ENCODE measurements at places on chromosomes 6 and 20.
A peak's percentile ranks its signal among the peaks of the same experiment; 100 is the strongest.

- DNase-seq, result no peak
Observed at GRCh38 chr6:41648921-41649320, 10.7 kb downstream of the MDFI start.

- DNase-seq, result no peak
Observed at GRCh38 chr6:142927904-142928303, 17.1 kb downstream of the HIVEP2 start.

GRCh38 chr20:7523288-7523687 is 417.0 kb downstream of the HAO1 start:
- DNase-seq, result no peak

GRCh38 chr6:43297644-43298564 is at the start of gene SLC22A7:
Gene SLC22A7 (plus strand): TSS chr6:43298260. CDS start chr6:43298359, 99 bp downstream.
- DNase-seq, result no peak

DNA sequence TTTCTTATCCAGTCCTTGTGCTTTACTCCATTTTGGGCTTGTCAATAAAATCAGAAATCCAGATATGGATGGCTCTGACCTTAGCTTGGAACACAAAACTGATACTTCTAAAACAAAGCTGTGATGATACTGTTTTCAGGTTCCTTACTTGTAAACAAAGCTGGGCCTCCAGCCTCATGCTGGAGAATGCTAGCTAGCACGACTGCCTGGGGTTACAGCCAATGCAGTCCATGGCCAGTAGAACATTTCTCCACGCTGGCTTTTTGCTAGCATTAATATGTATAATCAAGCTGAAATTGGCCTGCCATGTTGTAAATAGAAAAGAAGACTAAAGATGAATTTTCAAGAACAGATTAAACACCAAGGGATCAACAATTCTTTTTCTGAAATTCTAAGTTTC is 63.9 kb downstream of the MTHFD1L start:
- no peak for DNase-seq

DNA sequence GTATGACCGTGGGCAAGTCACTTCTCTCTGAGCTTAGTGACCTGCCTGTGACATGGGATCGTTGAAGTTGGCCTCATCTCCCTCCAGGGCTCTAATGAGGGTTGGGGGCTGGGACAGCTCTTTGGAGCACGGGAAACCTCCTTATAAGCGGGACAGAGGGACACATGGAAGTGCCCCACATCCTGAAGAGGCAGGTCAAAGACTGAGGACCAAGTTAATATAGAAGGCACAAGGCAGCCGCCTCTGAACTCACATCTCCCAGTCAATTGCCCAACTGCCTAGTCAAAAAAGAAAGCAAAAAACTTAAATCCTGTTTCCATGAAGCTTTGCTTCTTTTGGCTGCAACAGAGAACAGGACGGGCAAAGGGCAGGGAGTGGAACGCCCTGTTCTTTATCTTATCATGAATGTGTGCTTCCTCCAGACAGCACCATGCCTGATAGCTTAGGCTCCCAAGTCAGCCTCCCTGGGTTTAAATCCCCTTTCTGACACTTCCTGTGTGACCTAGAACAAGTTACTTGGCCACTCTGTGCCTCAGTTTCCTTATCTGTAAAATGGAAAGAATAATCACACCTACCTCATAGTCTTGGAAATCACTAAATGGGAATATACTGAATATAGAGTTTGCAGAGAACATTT is 27.1 kb downstream of the LBP start:
- DNase-seq, result no peak

DNA sequence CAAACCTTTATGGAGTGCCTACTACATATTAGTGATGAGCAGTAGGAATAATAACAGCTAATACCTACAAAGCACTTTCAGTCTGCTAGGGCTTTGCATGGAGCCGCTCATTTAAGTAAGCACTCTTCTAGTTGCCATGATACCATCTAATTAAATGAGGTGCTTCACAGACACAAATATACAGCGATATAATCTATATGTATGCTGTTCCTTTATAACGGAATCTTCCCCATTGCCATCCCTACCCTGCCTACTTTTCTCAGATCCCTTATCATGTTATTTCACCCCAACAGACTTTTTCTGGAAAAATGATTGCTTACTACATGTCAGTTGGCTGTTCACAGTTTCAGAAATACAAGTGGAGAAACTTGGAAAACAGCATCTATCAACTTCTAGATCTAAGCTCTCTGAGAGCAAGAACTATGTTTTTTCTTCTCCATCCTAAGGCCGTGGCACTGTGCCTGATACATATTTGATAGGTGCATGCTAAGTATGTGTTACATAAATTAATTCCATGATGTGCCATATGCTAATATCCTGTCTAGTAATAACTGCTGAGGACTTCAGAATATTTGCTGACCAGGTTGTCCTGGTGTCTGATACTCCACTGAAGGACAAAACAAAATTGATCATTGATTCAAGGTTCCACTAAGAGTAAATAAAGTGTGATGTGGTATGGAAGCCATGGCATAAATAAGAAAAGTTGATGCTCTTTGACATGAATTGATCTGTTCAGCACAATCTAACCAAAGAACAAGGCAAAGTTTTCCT is 124.6 kb downstream of the GMPR start:
- no peak for DNase-seq

DNA sequence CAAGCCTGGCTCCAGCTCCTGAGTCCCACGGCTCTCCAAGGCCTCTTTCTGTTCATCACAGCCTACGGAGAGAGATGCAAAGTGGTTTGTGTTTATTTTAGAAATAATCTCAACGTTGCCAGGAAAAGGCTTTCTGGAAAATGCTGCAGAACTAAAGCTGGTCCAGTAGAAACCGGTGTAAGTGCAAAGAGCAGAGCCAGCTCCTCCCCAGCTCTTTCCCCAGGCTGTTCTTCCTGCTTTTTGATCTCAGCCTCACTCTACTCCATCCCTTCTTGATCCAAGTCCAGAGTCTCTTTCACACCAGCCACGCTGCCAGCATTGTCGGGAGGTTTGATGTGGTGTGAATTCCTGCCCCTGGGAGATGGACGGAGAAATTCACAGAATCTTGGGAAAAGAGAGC is 69.8 kb downstream of the TMEM170B start:
- no peak for DNase-seq

GRCh38 chr6:149082320-149082719 is 235.2 kb upstream of the TAB2 start:
- DNase-seq, result peak; percentile 81

DNA sequence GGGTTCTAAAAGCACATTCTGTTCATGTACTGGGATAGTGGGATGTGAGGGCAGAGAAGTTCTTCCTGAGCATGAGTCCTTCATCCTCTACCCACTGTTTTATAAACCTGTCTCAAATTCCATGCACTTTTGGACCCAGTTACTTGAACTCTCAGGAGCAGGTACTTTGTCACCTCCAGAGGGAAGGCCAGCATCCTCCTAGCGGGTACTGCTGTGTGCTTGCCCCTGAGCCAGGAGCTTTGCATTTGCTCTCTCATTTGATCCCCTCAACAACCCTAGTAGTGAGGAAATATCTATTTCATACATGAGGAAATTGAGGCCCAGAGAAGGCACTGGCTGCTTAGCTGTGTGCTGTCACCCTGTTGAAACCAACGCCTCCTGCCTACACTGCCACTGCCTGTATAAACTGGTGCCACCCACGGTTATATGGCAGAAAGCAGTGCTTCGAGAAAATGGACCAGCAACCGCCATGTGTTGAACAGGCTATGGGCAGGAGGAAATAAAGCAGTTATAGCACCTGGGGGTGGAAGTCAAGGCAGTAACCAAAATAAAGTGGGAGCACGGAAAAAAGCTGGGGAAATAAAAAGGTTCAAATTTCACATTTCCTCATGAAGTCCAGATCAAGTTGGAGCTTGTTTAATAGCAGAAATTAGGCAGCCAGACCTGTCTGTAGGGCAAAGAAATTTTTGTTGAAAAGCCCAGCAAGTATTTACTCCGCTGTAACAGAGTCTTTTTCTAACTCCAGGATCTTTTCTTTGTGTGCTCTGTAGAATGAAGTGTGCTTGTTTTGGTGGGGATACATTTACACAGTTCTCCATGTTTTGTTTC is 38.0 kb downstream of the KLHL31 start:
- DNase-seq, result no peak

DNA sequence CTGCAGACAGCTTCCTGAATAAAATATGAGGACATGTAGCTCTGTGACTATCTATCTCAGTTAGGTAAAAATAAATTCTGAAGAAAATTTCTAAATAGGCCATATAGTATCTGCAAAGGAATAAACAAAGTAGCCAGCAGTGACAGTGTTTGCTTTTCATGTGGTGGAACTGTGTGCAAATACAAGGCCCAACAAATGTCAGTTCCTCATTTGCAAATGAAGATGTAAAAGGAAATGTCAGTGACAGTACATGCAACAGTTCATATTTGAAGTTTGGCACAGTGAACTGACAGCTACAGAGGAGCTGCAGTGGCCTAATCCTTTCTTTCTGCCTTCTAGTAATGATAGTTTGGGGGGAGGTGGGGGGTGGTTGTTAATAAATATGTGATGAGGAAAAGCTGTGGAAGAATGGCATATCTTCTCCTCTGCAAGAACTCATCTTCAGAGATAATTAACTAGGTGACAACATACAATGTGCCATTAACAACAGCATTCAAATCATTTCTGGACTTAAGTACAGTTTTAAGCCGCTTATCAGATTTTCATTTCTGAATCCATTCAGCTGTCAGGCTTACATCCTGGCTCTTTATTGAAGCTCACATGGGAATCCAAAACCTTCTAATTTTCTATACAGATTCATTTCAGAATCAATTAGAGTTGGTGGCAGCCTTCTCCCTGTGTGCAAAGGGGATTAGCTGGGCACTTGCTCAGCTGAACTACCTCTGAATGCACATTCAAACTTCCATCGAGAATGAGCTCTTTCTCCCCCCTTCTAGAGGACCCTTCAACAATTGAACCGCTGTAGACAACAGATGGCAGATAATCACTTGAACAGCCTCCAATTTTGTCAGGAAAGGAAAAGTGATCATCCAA is 1059.0 kb upstream of the EPHA7 start:
- DNase-seq, result no peak

DNA sequence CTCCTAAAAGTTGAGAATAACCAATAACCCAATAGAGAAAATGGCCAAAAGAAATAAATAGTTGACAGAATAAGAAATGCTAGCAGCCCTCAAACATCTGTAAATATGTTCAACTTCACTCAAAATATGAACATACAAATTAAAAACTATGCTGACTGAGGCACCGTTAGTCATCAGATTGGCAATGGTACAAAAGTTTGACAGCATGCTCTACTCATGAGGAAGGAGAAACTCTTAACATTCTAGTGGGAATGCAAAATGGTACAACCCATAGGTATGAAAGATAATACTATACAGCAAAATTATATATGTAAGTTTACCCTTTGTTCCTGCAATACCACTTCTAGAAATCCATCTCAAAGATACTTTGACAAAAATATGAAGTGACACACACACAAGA is 1.6 kb upstream of the ZSCAN12 start:
- no peak for DNase-seq

DNA sequence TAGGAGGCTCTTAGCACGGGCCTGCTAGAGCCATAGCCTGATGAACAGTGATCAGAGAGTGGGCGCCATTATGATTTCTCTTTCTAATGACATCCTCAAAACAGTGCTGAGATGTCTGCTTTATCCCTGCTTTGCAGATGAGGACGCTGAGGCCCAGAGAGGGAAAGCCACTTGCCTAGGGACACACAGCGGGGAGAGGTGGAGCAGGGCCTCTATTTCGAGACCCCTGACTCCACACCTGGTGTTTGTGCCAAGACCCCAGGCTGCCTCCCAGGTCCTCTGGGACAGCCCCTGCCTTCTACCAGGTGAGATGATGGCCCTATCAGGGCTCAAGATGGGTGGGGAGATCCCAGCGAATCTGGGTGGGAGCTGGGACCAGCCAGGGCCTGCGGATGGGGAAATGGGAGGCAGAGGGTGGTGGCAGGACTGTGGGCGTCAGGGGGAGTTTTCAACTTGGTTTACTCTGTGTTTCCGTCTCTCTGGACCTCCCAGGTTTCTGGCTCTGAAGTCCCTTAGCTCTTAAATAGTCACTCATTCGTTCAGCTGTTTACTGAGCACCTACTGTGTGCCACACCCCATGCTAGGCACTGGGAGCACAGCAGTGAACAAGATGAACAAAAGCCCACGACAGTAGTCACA is 36.7 kb downstream of the SRC start:
- DNase-seq, result no peak

- no peak for DNase-seq
Observed at GRCh38 chr20:25632940-25633790, 9.4 kb upstream of the NANP start.

GRCh38 chr6:15443119-15443830 is 197.4 kb downstream of the JARID2 start:
- no peak for DNase-seq

DNA sequence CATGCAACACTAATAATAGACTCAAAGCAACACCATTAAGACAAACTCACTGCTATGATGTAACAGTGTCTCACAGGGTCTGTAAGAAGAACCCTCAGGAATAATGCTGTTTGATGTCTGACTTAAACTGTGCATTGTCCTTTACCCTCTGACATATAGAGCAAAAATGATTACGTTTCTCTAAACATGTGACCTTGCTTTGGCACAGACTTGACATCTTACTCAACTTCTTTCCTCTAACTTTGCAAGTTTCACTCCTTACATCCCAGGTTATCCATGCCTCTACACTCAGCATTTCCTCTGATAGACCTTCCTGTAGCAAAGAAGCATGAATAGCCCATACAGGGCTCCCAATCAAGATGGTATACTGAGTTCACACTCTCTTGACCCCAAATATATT is 252.7 kb downstream of the UST start:
- DNase-seq, result no peak

- no peak for DNase-seq
Observed at GRCh38 chr6:18016133-18016532, 28.7 kb upstream of the KIF13A start.

GRCh38 chr6:146860583-146860982 is 261.8 kb downstream of the ADGB start:
- DNase-seq, result no peak

DNA sequence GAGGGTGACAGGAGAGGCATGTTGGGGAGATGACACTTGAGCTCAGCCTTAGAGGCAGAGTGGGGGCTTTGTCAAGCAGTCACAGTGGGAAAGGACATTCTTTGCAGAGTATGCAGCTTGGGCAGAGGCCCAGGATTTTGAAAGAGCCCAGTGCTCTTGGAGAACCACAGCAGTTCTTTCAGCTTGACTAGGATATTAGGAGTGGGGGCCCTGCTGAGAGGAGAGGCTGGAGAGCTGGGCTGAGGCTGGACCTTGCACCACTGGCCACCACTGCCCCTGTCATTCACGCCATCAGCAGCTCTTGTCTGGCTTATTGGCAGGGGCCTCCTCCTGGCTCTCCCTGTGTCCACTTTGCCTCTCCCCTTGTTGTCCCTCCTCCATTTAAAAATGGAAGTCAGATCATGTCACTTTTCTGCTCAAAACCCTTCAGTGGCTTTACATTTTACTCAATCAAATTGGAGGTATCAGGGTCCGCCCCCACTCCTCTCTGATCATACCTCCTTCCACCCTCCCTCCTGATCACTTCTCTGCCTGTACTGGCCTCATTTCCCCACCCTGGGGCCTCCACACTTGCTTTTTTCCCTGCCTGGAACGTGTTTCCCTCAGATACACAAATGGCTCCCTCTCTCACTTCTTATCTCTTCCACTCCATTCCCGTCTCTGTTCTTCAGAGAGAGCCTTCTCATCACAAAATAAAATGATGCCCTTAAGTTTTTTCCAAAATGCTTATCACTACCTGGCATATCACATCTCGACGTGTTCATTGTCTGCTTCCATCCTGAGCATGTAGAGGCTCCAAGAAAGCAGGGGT is 10.5 kb downstream of the MANBAL start:
- no peak for DNase-seq
